ENCODE measurements at places on chromosomes 12 and 14.

GRCh38 chr12:77401064-77401769, 335.8 kb upstream of the E2F7 start:
- DNase-seq: no peak

- DNase-seq: peak; percentile 11
Measured at GRCh38 chr14:96362071-96362964, 823 bp downstream of the ATG2B start.

GRCh38 chr14:75138492-75138891, 11.6 kb upstream of the NEK9 start:
- no peak for DNase-seq

DNA sequence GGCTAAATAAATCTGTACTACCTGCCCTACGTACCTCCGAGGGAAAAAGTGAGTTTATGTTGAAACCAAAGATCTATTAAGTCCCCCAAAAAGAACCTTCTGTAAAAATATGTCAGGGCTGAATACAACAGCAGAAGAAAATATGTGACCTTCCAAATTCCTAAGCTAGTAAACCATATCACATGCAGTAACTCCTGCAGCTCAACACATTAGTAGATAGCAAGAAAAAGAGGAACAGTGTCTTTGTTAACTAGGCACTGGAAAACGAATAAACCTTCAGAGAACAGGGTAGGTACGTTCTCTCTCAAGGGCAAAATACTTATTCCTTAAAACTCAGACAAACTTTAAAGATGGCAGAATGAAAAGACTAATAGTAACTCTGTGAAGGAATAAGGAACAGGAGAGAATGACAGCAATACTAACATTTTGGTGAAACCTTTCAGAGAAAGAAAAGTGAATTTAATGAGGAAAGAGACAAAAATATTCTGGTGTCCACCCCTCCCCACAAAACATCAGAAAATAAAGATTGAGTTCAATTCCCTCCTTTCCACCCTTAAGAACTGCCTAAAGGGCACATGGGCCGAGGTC, 18.0 kb downstream of the CBX5 start:
- no peak for DNase-seq

- DNase-seq: peak; percentile 44
Measured at GRCh38 chr14:69574263-69574953, at the start of gene CCDC177. TSS of gene CCDC177 (minus strand) at chr14:69574871. CDS start at chr14:69573622, 1,249 bp downstream.
